ENCODE measurements at places on chromosomes 5 and 9. TPM values are rescaled to one million over a fixed set of nuclear protein-coding genes. Genes with fewer than 3 reads are reported as not detected.

IFNB1 gene
- not detected for total RNA-seq

FCN1 gene
- not detected for total RNA-seq

MBLAC2 gene
- 6.3 TPM for total RNA-seq

SLC1A3 gene
- total RNA-seq, result 12.3 TPM

OR2K2 gene
- total RNA-seq, result not detected

FAM114A2 gene
- 17.3 TPM for total RNA-seq

UAP1L1 gene
- total RNA-seq, result 6.0 TPM

SPAAR gene
- 2.5 TPM for total RNA-seq

FGD3 gene
- not detected for total RNA-seq

C9orf50 gene
- total RNA-seq, result 0.12 TPM

GFI1B gene
- not detected for total RNA-seq

YTHDC2 gene
- total RNA-seq, result 11.2 TPM

MED10 gene
- total RNA-seq, result 27.7 TPM

Data from cardiac ventricle fibroblast (primary cell).